ENCODE measurements at places on chromosomes 4 and X. TPM values are rescaled to one million over a fixed set of nuclear protein-coding genes. Genes with fewer than 3 reads are reported as not detected.

The TLR6 gene
- total RNA-seq: 1.2 TPM

GRCh38 chrX:87528487-87528886 is 10.9 kb downstream of the KLHL4 start:
- DNase-seq: no peak

DNA sequence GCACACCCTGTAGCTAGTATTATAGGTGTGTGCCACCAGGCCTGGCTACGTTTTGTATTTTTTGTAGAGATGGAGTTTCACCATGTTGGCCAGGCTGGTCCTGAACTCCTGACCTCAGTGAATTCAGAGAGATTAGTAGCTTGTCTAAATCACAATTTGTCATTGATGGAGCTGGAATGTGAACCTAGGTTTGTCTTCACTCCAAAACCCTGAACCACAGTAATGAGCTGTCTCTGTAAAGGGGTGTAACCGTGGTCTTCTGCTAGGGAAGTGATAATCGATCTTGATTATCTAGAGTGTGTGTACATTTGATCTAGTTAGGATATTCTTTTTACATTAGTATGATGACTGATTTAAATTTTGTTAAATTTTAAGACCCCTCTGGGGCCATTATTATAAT is 8.3 kb downstream of the ARHGAP10 start:
- no peak for DNase-seq

- DNase-seq: no peak
Measured at GRCh38 chr4:30269850-30270249, 450.3 kb upstream of the PCDH7 start.

GRCh38 chrX:94914235-94914634 is 1240.2 kb downstream of the FAM133A start:
- peak; percentile 14 for DNase-seq

- no peak for DNase-seq
Measured at GRCh38 chr4:141660880-141661279, 24.5 kb downstream of the IL15 start.

DNA sequence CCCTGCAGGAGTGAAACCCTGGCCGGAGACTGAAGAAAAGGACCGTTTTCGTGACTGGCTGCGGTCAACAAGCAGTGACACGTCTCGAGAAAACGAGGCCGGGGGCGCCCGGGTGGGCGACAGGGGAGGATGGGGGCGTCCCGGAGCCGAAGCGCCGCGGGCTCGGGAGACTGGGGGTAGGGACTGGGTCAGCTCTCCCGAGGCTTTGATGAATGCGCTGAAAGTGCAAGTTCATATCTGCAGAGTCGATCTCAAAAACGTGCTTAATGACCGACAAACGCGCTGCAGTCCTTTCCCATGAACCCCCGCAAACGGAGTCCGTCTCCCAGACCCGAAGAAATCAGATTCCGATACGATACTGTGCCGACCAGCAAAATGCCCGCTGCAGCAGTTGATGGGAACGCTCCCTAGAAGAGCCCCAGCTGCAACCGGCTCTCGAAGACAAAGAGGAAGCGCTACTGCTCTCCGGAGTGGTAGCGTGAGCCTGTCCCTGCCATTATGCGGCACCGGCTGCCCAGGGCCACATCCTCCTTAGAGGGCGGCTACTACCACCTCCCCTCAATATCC is 806 bp upstream of the CD99L2 start:
- peak; percentile 37 for DNase-seq

DNA sequence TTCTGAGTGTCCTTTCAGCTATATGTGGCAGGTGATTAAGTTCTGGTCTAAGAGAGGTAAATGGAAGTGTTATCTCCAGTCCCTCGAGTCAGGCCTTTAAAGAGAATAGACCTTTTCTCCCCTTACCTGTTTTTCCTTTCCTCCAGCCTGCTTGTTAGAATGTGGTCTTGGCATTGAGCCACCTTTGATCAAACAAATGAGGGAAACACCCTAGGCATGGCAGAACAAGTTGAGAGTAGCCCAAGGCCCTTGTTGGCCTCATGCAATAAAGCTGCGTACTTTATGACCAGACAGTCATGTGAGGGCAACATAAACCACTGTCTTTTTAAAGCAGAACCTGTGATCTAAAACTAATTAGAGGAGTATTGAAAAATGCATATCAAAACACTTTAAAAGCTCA is 13.2 kb upstream of the IL13RA2 start:
- DNase-seq: no peak

GRCh38 chrX:154372612-154373022 is 1.8 kb downstream of the FLNA start:
- DNase-seq: no peak

GRCh38 chrX:79367907-79368306 is 773 bp upstream of the ITM2A start:
- no peak for DNase-seq

The BMP3 gene
- 0.16 TPM for total RNA-seq

The CHST7 gene
- 9.4 TPM for total RNA-seq

The ARX gene
- total RNA-seq: 13.4 TPM

The AFM gene
- total RNA-seq: not detected

- DNase-seq: no peak
Measured at GRCh38 chrX:31323658-31324057, 251.8 kb upstream of the FTHL17 start.

DNA sequence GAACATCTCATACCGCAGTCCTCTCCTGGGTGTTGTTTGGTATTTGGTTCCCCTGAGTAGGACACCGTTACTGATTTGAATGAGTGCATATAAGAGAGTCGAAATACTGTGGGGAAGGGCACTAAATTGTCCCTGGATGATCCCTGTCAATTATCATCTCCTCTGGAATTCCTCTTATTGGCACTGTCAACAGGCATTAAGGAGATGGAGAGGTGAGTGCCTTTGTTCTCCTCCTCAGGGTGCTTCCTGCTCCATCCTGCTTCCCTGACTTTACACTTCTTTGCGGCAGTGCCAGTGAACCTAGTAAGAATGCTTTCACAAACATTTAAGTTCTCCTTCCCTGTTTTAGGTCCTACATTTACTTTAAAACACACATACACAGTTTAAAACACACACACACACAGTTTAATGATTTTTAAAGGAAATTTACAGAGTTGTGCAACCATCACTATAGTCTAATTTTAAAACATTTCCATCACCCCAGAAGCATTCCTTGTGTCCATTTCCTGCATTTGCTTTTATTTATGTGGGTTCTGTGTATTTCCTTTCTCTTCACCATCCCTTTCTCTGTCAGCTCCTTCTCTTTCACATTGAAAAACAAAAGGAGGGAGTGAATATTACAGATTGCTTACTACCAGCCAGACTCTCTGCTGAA is 20.9 kb upstream of the ZRSR2 start:
- no peak for DNase-seq

DNA sequence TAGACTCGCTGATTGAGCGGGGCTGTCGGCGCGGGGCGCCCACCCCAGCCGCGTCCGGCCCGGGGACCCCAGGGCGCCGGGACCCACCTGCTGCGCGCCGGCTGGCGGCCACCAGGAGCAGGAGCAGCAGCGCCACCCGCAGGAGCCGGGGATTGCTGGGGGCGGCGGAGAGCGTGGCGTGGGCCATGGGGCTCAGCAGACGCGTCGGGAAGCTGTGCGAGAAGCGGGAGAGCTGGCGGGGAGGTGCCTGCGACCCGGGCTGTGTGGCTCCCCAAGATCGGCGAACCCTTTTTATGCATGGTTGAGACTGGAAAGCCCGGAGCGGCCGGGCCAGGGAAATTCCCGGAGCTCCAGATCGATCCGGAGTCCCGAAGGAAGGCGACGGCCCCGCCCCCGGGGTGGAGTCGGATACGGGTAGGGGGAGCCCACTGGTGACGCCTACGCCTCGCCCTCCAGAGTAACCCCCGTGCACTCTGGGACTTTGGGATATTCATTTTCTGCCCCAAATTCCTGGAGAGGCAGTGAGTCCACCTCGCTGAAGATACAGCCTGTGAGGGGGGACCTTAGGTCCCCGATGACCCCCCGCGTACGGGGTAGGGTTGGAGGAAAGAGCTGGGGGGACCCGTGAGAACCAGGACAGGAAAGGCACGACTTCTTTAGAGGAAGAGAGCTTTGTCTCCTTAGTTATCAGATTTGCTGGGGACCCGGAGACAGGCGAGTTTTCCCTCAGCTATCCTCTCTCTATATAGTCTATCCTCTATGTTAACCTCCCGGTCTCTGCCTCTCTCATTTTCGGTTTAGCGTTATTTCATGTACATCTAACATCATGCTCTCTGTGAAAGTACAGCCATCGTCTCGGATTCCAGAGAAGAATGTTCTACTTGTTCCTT is at the start of gene CXCL3:
CXCL3 (minus strand) TSS at position 265 of the 890 bp plus-strand sequence; CDS start at position 187, 78 bp downstream.
- DNase-seq: peak; percentile 67

DNA sequence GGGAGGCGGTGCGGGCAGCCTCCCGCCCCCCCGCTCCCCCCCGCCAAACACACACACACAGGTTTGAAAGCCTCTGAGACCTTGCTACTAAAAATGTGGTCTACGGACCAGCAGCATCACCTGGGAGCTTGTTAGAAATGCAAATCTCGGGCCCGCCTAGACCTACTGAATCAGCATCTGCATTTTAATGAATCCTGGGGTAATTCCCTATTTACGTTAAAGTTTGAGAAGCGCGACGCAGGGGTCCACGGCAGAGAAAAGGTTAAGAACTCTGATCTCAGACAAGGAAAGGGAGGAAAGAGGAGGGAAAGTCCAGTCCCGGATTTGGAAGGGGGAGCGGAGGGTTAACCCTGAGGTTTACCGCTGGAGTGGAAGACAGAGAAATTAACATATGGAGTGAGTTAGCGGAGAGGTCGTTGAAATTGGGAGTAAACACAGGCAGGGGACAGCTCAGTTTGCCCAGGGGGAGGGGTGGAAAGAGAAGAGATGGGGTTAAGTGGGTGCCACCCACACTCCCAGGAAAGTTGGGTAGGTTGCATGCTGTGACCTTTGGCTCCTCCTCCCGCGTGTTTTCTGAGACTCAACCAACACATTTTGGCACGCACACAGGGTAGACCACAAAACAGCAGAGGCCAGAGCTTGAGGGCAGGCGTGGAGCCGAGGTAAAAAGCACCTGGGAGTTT is 483.6 kb downstream of the BCOR start:
- DNase-seq: no peak

The RTL9 gene
- 94.4 TPM for total RNA-seq

GRCh38 chr4:38723726-38724474 is 58.9 kb downstream of the TLR10 start:
- no peak for DNase-seq

The DCAF12L1 gene
- 27.0 TPM for total RNA-seq

DNA sequence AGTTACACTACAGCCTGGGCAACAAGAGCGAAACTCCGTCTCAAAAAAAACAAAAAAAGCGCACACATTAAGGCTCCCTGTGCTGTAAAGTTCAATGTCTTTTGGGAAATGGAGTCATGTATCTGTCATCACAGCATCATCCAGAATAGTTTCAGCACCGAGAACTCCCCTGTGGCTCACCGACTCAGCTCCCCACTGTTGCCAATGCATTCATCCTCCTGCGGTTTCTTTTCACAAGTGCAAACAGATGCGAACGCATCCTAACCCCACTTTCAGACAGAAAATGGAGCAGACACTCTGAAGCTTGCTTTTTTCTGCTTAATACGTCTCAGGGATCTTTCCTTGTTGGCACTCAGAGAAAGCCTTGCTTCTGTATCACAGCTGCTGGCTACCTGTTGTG is 13.8 kb upstream of the SH3TC1 start:
- no peak for DNase-seq

DNA sequence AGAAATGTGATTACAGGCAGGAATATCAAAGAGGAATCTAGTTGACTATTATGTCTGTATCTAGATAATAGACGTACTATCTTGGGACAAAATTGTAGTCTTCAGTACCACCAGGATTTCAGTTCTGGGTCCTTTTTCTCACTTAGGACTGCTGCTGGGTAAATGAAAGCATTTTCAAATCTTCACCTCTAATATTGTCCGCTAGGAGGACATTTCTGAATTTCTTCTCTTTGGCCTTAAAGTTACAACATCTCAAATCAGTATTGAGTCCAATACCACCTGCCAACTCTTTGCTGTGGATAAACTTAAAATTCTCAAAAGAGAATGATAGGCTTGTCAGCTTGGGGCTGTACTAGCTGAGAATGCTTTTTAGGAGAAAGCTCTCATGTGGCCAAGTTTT is 6.0 kb downstream of the FGF16 start:
- DNase-seq: no peak
